ENCODE measurements at places on chromosomes 1 and 21. TPM values are rescaled to one million over a fixed set of nuclear protein-coding genes. Genes with fewer than 3 reads are reported as not detected.

Gene TARS2
- 11.4 TPM for total RNA-seq

Gene FMO5
- total RNA-seq, result 2.3 TPM

Gene NFASC
- total RNA-seq, result 61.9 TPM

Gene CELSR2
- total RNA-seq, result 12.8 TPM

Gene RAB25
- total RNA-seq, result not detected

Gene PODN
- total RNA-seq, result 110 TPM

Gene PCBP3
- 7.5 TPM for total RNA-seq

Gene TNFAIP8L2
- 8.3 TPM for total RNA-seq

Gene FCGR2B
- 19.1 TPM for total RNA-seq

Gene FCER1G
- 32.8 TPM for total RNA-seq

Gene DIRAS3
- total RNA-seq, result 1.5 TPM

Gene LAPTM5
- 83.7 TPM for total RNA-seq

Gene ZNHIT6
- total RNA-seq, result 12.8 TPM

Gene SELP
- total RNA-seq, result 2.9 TPM

Gene KIFAP3
- total RNA-seq, result 35.9 TPM

Gene C1orf116
- total RNA-seq, result under 0.01 TPM

Gene MAEL
- total RNA-seq, result 1.2 TPM

Gene CHD5
- 5.5 TPM for total RNA-seq

Gene KCNK2
- 0.57 TPM for total RNA-seq

Gene IGSF21
- 2.7 TPM for total RNA-seq

Gene KCNE2
- not detected for total RNA-seq

Gene OXCT2
- 0.83 TPM for total RNA-seq

Gene NKAIN1
- not detected for total RNA-seq

Gene NBPF4
- total RNA-seq, result not detected

Gene SPATA21
- total RNA-seq, result not detected

Gene GJA9
- total RNA-seq, result not detected

Gene GRIK1
- total RNA-seq, result 0.40 TPM

Gene AMPD1
- not detected for total RNA-seq

Gene CD55
- total RNA-seq, result 58.3 TPM

Gene LCE3D
- not detected for total RNA-seq

Gene DNAJC8
- total RNA-seq, result 60.9 TPM

Gene SLAMF9
- not detected for total RNA-seq

Gene CFHR4
- not detected for total RNA-seq

Gene C1orf115
- total RNA-seq, result 13.8 TPM

Gene RNU1-1
- total RNA-seq, result under 0.01 TPM

Gene DDAH1
- 27.0 TPM for total RNA-seq

Gene SYT14
- total RNA-seq, result 0.13 TPM

Gene LAMC1
- 409 TPM for total RNA-seq

Gene AMY1A
- not detected for total RNA-seq

Gene CORT
- total RNA-seq, result not detected
